ENCODE measurements at places on chromosomes 4 and X.

DNA sequence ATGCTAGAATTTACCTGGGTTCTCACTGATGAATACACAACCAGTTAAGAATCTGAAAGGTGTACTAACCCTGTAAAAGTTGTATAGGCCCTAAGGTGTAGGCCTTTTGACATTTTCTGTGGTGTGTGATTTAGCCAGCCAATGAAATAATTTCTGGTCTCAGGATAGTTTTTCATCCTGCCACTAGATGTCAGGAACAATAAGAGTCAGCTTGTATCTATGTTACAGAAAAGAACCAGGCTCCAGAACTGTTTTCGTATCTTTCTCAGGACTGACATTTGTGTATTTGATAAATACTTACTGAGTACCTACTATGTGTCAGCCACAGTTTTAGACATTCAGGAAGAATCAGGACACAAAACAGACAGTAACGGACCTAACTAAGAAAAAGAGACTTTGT is 673.6 kb upstream of the TENM3 start:
- DNase-seq = peak; percentile 59

- DNase-seq = peak; percentile 94
Observed at GRCh38 chrX:18425199-18426003, at the start of gene CDKL5. TSS of gene CDKL5 (plus strand) at chrX:18425608. CDS start at chrX:18507097, 81,489 bp downstream.

GRCh38 chrX:111257733-111258132 is 12.6 kb downstream of the CAPN6 start:
- no peak for DNase-seq

- DNase-seq = peak; percentile 1
Observed at GRCh38 chr4:21046141-21046540, 345.9 kb downstream of the PACRGL start.

GRCh38 chrX:71244359-71245128 is 9.4 kb downstream of the ZMYM3 start:
- DNase-seq = no peak

DNA sequence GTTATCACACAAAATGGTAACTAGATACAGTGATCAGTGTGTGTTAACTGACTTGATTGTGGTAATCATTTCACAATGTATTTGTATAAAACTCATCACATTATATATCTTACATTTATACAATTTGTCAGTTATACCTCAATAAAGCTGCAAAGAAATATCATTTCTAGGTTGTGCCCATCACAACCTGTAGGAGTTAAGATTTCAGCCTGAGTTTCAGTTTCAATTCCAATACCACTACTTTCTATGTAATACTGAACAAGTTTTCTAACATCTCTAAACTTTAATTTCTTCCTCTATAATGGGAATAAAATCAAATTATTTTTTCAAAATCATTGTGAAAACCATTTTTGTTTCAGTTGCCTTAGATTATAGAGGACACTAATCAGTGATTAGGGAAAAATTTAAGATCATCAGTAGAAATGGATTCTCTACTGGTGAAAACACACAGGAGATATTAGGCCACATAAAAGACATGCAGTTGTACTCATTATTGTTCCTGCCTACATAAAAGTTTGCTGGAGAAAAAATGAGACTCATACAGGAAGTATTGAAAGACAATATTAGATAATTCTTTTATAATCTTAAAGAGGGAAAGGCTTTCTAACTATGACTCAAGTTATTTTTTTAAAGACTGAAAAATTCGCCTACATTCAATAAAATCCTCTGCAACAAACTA is 18.4 kb upstream of the TBC1D1 start:
- no peak for DNase-seq

DNA sequence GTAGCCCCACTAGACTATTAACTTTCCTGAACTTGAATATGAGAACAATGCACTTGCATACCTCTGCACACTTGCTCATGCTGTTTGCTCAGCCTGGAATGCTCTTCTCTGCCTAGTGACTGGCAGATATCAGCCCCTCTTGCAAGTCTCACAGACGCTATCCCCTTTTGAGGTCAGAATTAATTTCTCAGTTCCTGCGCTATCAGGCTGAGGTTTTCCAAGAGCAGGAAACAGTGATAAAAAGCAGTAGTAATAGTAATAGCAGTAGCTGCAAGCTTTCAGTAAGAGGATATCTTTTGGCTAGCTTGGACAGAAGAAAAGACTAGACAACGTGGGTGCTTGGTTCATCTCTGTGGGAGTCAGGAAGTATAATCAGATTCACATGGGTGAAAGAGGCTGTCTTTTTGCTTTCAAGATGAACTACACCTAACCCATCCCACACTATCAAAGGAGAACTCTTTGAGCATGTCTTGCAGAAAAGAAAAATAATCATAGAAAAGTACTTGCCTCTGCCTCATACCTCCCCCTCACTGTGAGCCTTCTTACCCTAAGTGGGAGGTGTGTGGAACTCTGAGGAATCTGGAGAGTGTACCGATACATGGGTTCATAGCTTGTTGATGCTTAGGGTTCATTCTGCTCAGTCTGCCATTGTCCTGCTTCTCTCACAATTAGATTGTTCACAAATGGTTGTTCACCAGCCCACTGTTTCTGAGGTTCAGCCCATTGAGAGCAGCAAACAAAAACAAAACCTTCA is 11.3 kb upstream of the DRP2 start:
- DNase-seq = peak; percentile 39

GRCh38 chr4:143260750-143261149 is 75.9 kb upstream of the GAB1 start:
- no peak for DNase-seq

DNA sequence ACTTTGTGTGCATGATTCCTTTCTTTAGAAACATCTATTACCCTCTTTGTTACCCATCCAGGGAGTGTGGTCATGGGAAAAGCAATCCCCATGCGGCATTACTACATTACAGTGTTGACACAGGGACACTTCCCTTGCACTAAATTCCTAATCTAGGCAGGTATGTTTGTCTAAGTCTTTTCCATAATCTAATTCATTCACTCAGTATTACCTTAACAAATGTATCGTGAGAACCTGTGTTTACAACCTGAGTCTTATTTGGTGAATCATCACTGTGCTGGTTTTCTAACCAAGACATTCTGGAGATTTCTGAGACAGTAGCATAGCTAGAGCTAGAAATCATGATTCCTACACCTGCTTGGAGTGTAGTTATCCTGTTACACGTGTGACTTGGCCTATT is 326.8 kb downstream of the BMPR1B start:
- DNase-seq = no peak

- no peak for DNase-seq
Observed at GRCh38 chr4:6689506-6689960, 4.1 kb upstream of the S100P start.

- DNase-seq = no peak
Observed at GRCh38 chrX:19829814-19830213, 57.6 kb downstream of the SH3KBP1 start.

DNA sequence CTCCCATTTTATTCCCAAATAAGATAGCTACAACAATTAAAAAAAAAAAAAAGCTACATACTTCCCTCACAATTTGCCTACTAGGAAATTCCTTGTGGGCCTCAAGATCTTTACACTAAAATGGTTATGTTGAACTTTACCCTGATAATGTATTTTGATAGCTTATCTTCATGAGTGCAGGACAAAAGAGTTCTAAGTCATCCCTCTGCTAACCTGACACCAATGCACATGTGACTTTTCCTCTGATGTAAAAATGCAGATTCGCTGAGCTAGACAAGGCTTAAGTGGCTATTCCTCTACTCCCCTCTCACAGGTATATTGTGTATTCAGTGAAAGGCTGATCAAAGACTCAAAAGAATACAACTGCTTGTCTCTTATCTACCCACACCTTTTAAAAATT is 22.5 kb downstream of the ELF2 start:
- no peak for DNase-seq

DNA sequence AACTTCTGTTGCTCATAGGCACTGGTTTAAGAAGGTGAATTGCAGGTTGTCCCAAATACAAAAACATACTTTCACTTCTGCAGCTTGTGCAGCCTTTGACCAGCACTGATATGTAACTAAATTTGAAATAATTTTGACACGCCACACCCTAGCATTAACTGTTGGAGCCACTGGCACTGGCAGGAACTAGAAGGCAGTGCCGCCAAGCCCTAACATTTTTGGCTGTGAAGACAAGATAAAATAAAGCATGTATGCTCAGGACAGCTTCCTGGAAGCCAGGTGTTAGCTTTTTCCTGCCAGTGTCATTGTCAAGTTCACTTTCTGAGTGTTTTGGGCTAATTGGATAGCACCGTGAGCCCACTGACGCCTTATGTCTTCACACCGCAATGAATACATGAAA is 65.3 kb upstream of the FBXW7 start:
- DNase-seq = no peak

GRCh38 chrX:132058050-132058449 is 34.9 kb downstream of the STK26 start:
- no peak for DNase-seq

DNA sequence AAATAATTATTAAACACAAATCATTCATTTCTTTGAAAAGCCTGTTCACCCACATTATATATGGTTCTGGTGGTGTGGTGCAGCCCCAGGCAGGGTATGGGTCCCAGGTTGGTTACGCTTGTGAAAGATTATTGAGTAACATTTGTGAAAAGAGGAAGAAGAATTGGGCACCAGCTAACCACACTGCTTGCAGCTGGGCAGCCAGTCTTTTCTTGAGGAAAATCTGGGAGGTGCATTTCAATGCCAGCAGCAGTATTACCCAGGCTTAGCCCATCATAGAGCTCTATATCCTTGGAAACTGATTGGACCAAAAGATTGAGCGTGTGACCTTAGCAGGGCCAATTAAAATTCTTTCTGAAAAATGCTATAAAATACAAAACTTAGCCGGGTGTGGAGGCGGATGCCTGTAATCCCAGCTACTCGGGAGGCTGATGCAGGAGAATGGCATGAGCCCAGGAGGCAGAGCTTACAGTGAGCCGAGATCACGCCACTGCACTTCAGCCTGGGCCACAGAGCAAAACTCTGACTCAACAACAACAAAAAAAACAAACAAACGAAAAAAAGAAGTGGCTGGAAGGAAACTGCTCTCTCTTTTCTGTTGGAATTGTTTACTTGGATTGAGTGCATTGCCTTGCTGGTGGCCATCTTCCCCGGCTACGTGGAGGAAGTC is 9.7 kb upstream of the PLAC8 start:
- DNase-seq = no peak

DNA sequence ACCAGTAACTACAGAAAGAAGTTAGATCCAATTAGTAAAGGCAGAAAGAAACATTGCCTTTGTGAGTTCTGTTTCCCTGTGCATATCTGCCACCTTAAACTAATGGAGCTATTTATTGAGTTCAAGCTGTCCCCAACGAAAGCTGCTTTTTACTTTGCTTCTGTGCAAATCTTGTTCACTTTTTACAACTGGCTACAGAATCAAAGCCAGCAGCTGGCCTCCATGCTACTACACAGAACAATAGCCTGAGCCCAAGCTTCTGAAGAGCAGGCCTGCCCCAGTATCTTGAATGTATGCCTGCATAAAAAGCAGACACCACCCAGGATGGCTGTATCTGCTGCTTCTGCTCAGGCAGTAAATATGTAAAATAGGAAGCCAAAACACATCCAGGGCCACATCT is 28.1 kb downstream of the ANK2 start:
- DNase-seq = no peak

- DNase-seq = no peak
Observed at GRCh38 chr4:71474731-71475130, 135.9 kb downstream of the SLC4A4 start.

GRCh38 chrX:22081475-22082092 is 49.5 kb downstream of the PHEX start:
- DNase-seq = peak; percentile 61

DNA sequence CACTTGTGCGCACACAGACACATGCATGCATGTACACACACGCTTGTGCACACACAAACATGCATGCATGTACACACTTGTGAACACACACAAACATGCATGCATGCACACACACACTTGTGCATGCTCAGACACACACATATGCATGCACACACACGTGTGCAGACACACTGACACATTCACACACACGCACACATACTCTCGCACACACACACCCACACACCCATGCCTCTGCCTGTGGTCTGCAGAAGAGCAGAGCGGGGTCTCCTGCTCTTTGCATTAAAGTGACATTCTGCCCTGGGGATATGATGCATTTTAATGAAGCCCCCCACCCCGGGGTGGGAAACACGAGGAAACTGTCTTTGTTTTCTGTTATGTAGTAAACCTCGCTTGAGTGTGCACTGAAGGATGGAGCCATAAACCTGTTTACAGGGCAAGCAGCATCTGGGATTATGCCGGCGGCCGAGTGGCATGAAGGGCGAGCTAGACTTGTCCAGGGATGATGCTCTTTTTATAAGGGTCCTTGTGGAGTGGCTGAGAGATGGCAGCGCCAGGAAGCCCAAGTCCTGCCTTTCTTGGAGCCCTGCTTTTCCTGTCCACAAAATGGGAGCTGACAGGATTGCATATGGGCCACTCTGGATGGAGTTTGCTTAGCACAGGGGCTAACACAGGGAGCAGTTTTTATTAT is 17.8 kb downstream of the PSAPL1 start:
- DNase-seq = no peak

- DNase-seq = no peak
Observed at GRCh38 chrX:153934148-153934761, 582 bp downstream of the NAA10 start.

DNA sequence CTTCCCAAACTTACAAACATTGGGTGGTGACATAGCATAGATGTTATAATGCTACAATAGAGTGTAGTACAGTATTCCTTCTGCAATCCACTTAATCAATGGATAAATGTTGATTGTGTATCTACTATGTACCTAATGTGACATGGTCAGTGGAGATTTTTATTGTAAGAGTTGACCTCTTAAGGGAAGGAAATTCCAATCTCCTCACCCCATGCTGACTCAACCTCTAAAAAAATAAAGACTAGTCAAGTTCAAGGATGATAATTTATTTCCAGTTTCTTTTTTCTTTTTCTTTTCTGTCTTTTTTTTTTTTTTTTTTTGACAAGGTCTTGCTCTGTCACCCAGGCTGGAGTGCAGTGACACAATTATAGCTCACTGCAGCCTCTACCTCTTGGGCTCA is 206.5 kb upstream of the STS start:
- no peak for DNase-seq

DNA sequence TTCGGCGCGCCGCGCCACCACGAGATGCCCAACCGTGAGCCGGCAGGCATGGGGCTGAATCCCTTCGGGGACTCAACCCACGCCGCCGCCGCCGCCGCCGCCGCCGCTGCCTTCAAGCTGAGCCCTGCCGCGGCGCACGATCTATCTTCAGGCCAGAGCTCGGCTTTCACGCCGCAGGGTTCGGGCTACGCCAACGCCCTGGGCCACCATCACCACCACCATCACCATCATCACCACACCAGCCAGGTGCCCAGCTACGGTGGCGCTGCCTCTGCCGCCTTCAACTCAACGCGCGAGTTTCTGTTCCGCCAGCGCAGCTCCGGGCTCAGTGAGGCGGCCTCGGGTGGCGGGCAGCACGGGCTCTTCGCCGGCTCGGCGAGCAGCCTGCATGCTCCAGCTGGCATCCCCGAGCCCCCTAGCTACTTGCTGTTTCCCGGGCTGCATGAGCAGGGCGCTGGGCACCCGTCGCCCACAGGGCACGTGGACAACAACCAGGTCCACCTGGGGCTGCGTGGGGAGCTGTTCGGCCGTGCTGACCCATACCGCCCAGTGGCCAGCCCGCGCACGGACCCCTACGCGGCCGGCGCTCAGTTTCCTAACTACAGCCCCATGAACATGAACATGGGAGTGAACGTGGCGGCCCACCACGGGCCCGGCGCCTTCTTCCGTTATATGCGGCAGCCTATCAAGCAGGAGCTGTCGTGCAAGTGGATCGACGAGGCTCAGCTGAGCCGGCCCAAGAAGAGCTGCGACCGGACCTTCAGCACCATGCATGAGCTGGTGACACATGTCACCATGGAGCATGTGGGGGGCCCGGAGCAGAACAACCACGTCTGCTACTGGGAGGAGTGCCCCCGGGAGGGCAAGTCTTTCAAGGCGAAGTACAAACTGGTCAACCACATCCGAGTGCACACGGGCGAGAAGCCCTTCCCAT is 1.1 kb downstream of the ZIC3 start:
- DNase-seq = no peak
